NCI-H1417 treated with DMSO at 0.1 percent for 48 hours (cell line): ENCODE measurements at places on chromosomes 4 and X.

DNA sequence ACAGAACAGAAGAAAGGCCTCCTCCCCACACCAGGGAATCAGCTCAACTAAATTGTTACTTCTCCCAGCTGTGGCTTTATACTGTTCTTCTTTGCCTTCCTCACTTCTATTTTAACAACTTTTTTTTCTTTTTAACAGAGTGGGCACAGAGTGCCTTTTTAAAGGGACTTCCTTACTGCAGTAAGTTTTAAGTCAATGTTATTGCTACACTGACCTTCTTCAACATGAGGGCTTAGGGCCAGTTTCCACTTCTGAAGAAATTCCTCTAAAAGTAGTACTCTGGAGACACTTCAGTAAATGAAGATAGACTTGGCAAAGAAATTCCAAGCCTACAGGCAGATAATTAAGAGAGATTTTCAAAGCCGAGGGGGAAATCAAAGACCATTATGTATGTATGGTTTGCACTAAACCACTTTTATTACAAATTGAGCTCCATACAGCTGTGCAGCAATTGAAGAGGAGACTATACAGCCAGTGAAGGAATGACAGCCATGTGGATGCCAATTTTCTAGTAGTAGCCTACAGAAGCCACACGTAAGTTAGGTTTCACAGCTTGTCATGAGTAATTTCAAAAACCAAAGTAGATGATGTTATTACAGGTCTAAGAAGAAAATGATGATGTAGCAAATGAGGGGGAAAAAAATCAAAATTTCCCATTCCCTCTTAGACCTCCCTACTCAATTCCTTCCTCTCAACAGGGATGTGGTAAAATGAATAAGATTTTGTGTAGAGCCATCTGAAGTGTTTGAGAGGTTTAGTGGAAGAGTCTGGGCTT is 36.9 kb upstream of the RASGEF1B start:
- no peak for DNase-seq

DNA sequence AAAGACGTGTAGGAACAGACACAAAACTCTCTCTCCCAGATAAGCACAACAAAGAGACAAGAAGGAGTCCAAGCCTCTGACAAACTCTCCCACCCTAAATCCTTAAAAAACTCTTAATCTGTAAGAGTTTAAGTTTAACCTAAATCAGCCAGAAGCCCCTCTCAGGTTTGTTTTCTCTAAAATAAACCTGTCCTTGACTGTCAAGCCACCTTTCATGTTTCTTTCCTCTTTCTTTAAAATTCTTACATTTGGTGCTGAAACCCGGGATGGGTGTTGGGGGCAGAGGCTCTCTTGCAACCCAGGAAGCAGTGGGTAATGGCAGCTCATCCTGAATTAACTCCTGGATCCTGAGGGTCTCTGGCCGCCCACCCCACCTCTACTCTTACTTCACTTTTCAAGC is 107.8 kb upstream of the TENT5D start:
- no peak for DNase-seq

DNA sequence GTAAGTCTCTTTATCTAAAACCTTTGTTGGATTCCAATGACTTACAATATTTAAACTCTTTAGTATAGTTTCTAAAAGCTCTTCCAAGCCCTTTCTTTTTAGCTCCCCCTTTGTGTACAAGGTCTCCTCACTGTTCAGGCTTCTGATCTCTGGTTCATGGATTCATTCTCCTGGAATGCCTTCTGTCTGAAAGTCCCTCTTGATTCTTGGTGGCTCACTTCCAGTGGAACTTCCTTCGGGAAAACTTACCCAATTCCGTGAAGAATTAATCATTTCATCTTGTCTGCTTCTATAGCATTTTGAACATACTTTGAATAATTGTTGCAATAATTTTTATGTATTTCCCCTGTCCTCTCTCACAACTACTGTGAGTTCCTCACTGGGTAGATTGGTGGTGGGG is 3.6 kb downstream of the ARHGAP24 start:
- no peak for DNase-seq

- DNase-seq, result no peak
These were observed 75.6 kb downstream of the FHIP1A start for GRCh38 chr4:151484396-151485102.

DNA sequence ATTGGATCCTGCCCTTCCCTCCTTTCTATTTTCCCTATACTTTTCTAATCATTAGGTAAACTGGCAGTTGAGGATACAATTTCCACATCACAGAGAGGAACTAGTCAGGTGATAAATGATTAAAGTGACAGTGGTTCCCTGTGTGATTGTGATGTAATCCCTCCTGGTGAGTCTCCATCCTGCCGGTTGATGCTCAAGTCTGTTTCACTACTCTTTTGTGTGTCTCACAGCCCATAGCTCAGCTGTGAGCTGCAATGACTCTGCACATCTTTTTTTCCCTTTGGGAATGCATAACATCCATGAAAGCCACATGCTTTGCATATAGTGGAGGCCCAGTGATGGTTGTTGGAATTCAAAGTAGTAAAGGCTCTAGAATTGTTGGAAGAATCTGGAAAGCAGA is 60.4 kb downstream of the CCNI start:
- no peak for DNase-seq

GRCh38 chrX:153601511-153602110 is 2.7 kb upstream of the CCNQ start:
- no peak for DNase-seq

DNA sequence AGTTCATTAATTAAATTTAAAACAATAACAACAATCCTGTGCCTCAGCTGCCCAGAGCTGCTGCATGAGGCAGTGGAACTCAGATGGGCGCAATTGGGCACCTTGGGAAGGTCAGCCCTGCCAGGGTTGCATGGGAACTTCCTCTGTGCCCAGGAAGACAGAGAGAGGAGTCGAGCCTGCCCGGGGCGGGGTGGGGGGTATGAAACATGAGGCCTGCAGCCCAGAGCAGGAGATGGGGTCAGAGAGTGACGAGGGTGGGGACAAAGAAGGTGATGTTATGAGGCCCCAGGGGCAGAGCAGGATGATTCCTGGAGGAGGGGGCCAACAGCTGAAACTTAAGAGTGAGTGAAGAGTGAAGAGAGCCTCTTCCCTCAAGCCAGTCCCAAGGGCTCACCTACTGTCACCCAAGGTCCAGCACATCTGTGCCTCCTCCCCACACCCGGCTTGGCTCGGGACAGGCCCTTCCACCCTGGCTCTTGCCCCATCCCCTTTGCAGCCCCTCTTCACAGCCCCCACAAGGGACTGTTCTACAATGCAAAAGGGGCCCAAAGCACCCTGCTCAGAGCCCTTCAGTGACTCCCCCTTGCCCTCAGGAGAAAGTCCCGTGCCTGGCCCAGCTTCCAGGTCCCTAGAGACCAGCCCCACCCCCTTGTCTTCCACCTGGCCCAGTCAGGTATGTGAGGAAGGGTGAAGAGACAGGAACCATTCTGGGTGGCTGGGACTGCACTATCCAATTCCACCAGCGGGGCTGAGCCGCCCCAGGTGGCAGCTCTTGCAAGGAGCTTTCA is 31.4 kb downstream of the HMX1 start:
- no peak for DNase-seq

DNA sequence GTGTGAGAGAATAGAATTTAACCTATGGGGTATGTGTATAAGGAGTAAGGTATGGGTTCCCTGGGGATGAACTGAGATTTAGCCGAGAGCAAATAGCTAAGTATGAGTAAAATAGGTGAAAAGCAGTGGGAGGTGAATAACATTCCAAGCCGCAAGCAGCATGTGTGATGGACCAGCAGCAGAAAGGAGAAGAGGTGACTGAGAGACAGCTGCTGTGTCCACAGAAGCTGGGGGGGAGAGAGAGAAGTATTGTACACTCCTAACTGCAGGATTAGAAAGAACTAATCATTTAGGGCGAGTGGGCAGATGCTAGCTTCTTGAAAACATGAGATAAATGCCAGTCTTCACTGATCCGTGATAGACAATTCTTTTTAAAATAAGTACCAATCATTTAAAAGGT is 296.0 kb downstream of the KLHL4 start:
- DNase-seq, result no peak

DNA sequence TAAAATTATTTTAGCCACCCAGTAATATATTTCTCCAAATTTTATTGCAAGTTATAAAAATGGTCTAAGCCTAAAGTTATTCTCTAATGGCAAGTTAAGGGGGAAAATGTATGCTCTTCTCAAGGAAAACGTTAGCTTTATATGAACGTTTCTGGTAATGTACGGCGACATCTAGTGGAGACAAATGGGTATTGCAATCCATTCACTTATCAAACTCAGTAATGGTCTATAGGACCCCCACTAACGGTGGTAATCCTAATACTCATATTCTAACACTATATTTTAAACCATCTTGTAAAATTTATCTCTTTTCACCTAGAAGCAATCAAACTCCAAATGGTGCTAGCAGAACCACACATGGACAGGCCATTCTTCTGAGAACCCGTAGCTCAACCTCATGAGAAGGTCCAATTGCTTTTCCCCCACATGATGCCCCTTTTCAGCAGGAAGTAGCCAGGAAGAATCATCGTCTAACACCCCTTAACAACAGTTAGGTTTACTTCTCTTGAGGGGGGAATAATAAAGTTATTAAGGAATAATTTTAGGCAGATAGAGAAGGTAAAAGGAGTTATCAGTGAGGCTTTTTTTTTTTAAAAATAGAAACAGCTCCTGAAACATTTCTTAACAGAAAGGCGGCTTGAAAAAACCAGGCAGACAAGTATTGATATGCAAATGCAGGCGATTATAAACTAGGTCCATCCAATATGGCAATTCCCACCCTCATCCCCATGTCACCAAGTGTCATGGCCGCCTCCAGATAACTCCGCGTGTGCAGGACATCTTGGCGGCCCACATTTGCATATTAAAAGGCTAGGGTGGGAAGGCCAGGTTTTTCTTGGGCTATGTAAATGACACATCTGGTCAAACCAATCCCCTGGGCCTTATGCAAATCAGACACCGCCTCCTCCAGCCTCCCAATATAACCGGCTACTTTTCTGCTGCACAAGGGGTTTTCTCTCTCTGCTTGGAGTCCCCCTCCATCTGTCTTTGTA is 35.0 kb downstream of the NUDT11 start:
- DNase-seq, result peak; percentile 4

DNA sequence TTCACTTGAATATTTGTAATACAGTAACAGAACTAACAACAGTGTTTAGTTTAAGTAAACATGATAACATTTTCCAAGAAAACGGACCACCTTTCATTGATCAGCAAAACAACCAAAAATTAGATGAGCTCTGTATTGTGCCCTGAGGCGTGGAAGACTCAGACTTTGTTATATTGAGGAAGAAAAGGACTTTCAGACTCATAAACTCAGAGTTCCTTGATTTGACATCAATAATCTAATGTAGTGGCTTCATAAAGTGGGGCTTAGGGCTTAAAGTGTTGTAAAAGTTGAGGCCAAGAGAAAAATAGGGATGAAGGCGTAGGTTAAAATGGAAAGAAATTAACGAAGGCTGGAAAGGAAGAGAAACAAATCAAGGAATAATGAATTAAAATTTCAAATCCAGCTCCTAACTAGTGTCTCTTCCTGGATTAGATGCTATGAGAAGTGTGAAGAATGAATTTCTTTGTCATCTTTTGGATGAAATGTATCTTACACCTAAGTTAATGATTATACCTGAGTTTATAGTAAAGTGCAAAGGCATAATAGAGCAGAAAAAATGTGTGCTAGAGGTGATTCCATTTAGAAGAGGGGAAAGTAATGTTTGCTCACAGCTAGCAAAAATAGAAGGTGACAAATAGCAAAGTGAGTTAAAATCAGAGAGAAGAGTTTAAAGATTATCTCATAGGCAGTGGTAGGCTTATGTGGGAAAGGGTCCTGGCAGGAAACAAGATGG is 19.8 kb upstream of the GLRA2 start:
- no peak for DNase-seq

GRCh38 chrX:19907794-19908193 is 20.4 kb upstream of the SH3KBP1 start:
- DNase-seq, result no peak

GRCh38 chr4:19329631-19330030 is 922.1 kb upstream of the SLIT2 start:
- no peak for DNase-seq

- DNase-seq, result no peak
These were observed 29.6 kb upstream of the DCAF8L1 start for GRCh38 chrX:28010875-28011274.

- DNase-seq, result no peak
These were observed 114.8 kb upstream of the ATP6AP2 start for GRCh38 chrX:40465735-40466551.

DNA sequence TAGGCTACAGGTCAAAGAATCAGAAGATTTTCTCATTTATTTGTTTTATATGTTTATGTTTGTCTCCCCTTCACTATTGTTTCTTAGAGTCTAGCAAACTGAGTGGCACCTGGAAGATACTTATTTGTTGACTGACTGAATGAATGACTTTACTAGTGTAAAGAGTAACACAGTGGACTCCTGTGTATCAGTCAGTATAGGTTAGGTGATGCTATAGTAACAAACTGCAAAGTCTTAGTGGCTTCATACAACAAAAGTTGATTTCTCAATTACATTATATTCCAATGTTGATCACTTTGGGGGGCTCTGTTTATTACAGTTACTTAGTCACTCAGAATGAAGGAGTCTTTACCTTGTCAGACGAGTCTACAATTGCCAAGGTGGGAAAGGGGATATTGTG is 76.6 kb downstream of the DCK start:
- no peak for DNase-seq

GRCh38 chr4:5452156-5452555 is 256.2 kb downstream of the EVC2 start:
- no peak for DNase-seq

GRCh38 chr4:15233264-15233597 is 194.6 kb upstream of the C1QTNF7 start:
- DNase-seq, result no peak

DNA sequence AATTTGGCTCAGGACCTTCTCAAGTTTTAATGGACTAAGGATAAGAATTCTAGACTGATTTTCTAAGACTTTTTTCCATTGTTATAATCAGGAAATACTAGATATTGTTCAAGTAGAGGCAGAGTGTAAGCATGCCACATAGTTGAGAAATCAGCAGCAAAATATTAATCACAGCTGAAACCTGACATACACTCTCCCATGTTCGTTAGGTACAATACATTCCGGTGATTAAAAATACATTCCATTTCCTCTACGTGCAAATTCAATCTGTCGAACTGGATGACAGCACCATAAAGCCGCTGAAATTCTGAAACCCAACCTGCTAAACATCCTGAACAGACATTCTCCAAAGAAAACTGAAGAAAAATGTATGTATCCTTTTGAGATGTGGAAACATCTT is 587.6 kb upstream of the DIPK2B start:
- no peak for DNase-seq

DNA sequence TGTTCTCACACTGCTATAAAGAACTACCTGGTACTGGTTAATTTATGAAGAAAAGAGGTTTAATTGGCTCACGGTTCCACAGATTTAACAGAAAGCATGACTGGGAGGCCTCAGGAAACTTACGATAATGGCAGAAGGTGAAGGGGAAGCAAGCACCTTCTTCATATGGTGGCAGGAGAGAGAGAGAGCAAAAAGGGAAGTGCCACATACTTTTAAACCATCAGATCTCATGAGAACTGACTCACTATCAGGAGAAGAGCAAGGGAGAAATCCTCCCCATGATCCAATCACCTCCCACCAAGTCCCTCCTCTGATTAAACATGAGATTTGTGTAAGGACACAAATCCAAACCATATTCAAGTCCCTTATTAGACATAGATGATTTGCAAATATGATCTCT is 12.3 kb upstream of the RAP2C start:
- no peak for DNase-seq

GRCh38 chr4:113645771-113646441 is 115.6 kb downstream of the CAMK2D start:
- DNase-seq, result no peak
